AG08396 (cell line): ENCODE measurements at places on chromosomes 1 and 21.

GRCh38 chr1:24639881-24640280 is 3.2 kb upstream of the SRRM1 start:
- peak; percentile 14 for DNase-seq

GRCh38 chr1:117124661-117125060 is 3.1 kb upstream of the TRIM45 start:
- no peak for DNase-seq

DNA sequence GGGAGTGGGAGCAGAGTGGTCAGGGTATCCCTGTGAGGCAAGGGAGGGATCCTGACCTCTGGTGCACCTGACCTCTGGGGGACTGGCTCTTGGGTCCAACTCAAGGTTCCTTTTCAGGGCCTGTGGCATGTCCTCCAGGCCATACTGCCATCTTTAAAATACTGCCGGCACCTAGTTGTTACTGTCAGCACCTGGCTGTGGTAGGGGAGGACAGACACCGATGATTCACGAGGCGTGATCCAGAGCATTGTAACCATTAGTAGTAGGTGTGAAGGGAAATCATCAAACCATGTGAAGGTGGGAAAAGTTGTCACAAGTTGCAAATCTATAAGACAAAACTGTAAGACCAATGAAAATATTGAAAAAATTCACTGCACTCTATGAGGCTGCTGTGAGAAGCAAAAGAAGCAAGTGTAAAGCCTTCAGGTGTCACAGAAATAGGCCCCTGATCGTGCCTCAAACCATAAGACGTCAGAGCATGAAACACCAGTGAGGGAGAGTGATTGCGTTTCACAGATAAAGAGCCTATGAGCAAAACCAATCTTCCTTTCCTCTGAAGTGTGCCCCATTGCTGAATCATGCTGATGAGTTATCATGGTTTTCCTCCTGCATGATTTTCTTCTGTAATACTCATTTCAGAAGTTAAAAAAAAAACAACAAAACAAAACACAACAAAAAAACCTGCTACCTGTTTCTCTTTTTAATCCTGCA is 55.3 kb downstream of the CDC7 start:
- peak; percentile 35 for DNase-seq

GRCh38 chr1:198220428-198220827 is 63.6 kb downstream of the NEK7 start:
- peak; percentile 16 for DNase-seq

DNA sequence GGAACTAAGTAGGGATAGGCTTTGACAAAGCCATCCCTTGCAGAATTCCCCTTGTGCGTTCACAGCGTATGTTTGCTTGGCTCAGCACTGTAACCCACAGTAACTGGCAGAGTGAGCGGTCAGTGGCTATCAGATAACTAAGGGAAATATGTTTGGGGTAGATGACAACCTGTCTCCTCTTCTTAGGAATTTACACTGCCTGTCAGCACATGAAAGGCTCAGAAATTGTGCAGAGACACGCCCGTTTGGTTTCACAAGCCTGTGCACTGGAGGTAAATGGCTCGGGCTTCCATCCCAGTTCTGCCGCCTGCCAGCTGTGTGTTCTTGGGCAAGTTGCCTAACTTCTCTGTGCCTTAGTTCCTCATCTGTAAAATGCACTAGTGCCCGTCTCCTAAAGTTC is 101.2 kb downstream of the PRDM2 start:
- no peak for DNase-seq

DNA sequence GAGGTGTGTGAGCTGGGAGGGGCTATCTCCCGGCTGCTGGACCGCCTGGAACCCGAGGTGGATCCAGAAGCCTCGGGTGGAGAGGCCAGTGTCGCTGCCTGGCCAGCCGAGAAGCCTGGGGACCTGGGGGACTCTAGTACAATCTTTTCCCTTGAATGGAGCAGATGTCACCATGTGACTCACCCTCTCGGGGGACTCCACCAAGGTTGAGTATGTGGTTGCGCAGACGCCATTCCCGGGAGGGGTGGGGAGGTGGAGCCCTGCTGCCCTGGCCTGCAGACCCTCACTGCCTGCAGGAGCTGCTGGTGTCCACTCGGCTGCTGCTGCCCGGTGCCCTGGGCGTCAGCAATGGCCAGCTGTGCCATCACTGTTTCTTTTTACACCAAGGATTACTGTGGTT is 40.3 kb downstream of the TP73 start:
- no peak for DNase-seq

GRCh38 chr1:52142220-52143183 is 613 bp downstream of the ZFYVE9 start:
- DNase-seq: peak; percentile 68

GRCh38 chr1:61604261-61604660 is 120.7 kb downstream of the TM2D1 start:
- no peak for DNase-seq

GRCh38 chr1:171422511-171422910 is 62.8 kb upstream of the PRRC2C start:
- DNase-seq: peak; percentile 31

- DNase-seq: no peak
These were observed 39.7 kb downstream of the TTC13 start for GRCh38 chr1:230938924-230939368.

GRCh38 chr1:172903581-172904220 is 147.0 kb downstream of the TNFSF18 start:
- no peak for DNase-seq

- peak; percentile 66 for DNase-seq
These were observed 570 bp upstream of the NEK7 start for GRCh38 chr1:198156111-198156744.

DNA sequence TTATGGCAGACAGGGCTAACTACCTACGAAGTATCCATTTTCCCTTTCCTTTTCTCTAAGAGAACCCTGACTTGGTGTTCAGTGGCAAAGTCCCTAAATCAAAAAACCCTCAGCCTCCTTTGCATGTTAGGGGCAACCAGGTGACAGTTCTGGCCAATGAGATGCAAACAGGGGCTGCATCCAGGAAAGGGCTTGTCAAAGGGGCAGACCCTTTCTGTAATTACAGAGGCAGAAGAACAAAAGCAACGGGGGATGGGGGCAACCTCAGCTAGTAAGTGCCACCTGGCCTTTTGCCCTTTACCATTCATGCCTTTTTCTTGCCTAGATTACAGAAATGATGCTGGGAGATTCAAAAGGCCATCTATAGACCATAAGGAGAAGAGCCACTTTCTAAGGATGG is 34.4 kb downstream of the GLUL start:
- DNase-seq: no peak

DNA sequence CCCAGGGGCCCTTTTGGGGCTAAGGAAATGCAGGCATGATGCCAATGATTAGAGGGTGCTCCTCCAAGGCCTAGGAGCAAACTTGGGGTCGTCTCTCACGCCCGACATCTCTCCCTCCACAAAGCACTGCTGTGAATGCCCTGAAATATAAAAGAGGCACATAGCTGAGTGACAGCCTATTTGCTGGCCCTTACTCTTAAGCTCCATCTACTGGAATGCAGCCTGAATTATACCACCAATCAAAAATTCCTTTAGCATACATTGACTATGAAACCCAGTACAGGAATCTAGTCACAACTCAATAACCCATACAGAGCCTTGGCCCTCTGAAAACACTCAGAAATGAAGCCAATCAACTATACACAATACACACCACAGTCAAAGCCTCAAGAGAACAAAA is 105.5 kb downstream of the LRIG2 start:
- no peak for DNase-seq

DNA sequence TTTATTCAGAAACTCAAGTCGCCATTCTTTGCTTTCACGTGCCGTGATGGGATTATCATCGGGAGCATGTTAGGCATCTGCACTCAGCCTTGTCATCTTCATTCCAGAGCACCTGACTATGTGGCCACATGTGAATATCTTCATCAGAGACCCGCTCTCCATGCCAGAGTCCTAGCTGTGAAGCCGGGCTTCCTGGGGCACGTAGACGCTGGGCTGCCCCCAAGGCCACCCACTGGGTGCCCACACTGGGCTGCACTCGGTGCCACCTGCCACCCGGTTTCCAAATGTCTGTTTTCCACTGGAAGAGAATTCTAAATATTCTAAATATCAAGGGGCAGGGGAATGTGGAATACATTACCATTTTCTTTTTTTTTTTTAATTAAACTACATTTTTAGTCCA is 43.8 kb downstream of the SLC37A1 start:
- no peak for DNase-seq

DNA sequence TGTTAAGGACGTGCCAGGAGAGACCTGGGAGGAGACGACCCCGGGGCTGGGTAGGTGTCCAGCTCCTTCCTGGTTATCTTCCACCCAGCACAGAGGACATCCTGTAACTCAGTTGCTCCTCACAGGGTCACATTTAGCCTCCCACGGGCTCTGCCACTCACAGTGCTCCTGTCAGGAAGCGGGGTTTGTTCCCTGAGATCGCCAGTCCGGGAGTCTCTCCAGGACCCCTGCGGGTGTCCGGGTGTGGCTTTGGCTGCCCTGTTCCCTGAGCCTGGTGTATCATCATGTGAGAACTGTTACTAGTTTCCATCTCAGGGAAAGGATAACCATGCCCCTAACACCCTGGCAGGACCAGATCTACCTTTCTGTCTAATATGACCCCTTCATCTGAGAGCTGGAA is 158.2 kb upstream of the RUNX1 start:
- no peak for DNase-seq

GRCh38 chr1:42142894-42143675 is 10.1 kb upstream of the GUCA2B start:
- DNase-seq: no peak

DNA sequence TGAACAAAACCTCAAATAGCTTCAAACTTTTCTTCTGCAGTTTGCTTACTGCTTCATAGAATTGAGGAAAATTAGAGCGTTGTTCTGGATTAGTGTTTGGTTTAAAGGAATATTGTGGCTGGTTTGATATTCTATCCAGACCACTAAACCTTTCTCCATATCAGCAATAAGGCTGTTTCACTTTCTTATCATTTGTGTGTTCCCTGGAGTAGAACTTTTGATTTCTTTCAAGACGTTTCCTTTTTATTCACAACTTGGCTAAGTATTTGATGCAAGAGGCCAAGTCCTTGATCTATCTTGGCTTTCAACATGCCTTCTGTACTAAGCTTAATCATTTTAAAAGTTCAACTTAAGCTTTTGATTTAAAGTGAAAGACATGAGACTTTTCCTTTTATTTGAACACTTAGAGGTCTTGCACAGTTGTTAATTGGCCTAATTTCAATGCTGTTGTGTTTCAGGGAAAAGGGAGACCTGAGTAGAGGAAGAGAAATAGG is 359.1 kb downstream of the S1PR1 start:
- no peak for DNase-seq

DNA sequence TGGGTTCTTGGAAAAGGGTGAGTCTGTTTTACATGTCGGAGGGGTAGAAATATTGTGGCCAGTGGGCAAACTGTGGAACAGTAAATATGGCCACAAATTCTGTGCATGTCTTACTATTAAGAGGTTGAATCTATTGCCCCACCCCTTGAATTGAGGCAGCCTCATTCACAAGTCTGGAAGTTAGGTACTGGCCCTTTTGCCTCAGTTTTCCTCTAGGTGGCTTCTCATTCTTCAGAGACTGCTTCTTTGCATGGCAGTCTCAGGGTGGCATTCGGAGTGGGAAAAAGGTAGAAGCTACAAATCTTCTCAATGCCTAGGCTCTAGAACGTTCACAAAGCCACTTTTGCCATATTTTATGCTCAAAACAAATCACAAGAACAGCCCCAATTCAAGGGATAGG is 57.2 kb downstream of the SLC9C2 start:
- DNase-seq: no peak

- DNase-seq: no peak
These were observed 70.8 kb downstream of the DTL start for GRCh38 chr1:212106286-212106792.

DNA sequence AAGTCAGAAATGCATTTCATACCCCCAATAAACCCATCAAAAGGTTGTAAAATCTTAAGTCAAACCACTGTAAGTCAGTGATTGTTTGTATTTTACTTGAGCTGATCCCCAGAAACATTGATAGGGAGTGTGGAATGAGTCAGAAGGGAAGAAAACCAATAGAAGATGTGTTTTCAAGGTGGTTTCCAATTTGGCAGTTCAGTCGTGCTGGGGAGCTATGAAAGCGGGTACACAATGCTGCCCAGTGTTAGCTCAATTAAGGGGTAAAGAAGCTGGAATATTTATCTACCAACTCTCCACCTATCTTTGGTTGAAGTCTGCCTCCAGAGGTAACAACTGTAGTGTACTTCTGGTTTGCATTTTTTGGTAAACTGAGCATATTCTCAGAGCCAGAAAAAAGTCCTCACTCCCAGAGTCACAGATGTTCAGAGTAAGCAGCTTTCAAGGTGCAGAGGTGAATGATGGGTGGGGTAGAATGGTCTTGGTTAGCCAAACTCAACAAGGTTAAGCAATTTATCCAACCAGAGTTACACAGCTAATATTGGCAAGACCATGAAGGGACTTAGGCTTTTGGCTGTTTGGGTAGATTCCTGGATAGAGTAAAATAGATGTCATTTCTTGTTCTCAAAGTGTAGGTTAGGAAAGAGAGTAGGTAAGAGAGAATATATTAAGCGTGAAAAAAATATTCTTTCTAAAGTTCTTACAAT is 202.9 kb upstream of the ADGRL2 start:
- no peak for DNase-seq

DNA sequence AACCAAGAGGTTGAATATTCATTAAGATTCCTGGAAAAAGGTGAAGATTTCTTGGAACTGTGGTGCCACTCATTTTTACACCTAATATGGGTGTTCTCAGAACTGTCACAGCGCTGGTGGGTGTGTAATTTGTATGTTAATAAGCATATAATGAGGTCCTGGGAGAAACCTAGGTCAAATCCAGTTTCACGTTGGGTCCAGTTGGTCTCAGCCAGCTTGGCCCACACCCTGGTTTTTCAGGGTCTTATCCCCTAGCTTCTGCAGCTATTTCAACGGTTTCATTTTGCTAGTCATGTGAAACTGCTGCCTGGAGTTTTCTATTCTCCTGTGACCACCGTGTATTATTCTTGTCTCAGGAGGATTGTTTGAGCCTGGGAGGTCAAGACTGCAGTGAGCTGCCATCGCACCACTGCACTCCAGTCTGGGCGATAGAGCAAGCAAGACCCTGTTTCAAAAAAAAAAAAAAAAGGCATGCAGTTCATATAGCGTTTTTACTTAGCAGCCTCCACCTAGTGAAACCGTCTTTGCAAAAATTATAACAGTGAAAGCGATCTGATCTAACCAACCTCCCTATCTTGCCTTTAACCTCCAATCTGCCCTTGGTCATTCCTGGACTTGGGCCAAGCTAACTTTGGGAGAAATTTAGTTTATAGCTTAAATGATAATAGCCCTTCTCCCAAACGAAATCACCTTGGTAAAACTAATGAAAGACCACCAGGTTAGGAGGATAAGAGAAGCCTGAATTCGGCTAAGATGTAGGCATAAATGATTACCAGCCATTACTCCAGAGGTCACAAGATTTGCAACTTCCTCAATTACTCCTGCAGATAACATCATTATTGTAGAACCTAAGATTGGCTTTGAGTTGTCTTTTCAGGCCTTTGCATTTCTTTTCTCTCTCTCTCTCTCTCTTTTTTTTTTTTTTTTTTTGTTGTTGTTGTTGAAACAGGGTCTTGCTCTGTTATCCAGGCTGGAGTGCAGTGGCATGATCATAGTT is 44.0 kb downstream of the PTAFR start:
- DNase-seq: no peak
